Chondrocyte (in vitro differentiated cells): ENCODE measurements at places on chromosomes 4 and X. TPM values are rescaled to one million over a fixed set of nuclear protein-coding genes. Genes with fewer than 3 reads are reported as not detected.

RHOXF2B gene
- total RNA-seq: not detected in 3 replicates

- H3K27ac ChIP-seq: no peak overlapping the region
- H3K27me3 ChIP-seq: peaks cover 2% of the 10 kb centered on the region
- H3K4me1 ChIP-seq: no peaks in the 10 kb centered on the region
- peaks cover 3% of the 10 kb centered on the region for H3K36me3 ChIP-seq
- H3K4me3 ChIP-seq: no peak overlapping the region
Measured at GRCh38 chr4:1469043-1469442, 62.8 kb upstream of the NKX1-1 start.

- H3K27me3 ChIP-seq: no peaks in the 10 kb centered on the region
- peaks cover 56% of the 10 kb centered on the region for H3K4me1 ChIP-seq
- peak overlapping the region; percentile 94 for H3K4me3 ChIP-seq
- DNase-seq: no peak
- H3K27ac ChIP-seq: peak overlapping the region; percentile 89
- H3K36me3 ChIP-seq: peaks cover 17% of the 10 kb centered on the region
Measured at GRCh38 chr4:147481577-147482109, 746 bp downstream of the EDNRA start.

GRCh38 chr4:37879365-37879764 lies 11.5 kb upstream of the TBC1D1 start:
- no peaks in the 10 kb centered on the region for H3K4me1 ChIP-seq
- DNase-seq: no peak
- no peaks in the 10 kb centered on the region for H3K36me3 ChIP-seq
- no peak overlapping the region for H3K4me3 ChIP-seq

SSX4B gene
- total RNA-seq: not detected in 3 replicates

STATH gene
- total RNA-seq: not detected in 3 replicates

DNA sequence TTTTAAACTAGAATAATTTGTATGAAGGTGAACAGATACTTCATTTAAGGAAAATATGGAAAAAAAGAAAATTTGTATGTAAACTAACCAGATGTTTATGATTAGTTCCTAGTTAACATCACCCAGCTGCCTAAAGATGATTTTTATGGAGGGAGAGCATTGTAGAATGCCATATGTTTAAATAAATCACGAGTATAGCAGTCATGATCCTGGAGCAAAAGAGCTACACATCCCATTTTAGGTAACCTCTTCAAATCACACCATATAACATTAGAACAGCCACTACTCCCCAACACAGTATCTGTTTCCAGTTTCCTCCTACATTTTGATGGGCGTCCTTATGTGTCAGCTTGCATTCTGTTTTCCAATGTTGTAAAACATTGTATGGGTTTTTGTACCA lies 571.9 kb upstream of the FAM241A start:
- no peak overlapping the region for H3K27ac ChIP-seq
- H3K4me1 ChIP-seq: no peaks in the 10 kb centered on the region
- H3K27me3 ChIP-seq: peaks cover 29% of the 10 kb centered on the region
- no peak overlapping the region for H3K4me3 ChIP-seq
- no peaks in the 10 kb centered on the region for H3K36me3 ChIP-seq

F11 gene
- not detected in 3 replicates for total RNA-seq

RAB41 gene
- not detected in 3 replicates for total RNA-seq

GRCh38 chrX:150847088-150847487 lies 51.4 kb downstream of the CD99L2 start:
- no peaks in the 10 kb centered on the region for H3K4me1 ChIP-seq
- no peak overlapping the region for H3K4me3 ChIP-seq
- H3K27me3 ChIP-seq: no peaks in the 10 kb centered on the region
- no peak for DNase-seq
- H3K36me3 ChIP-seq: no peaks in the 10 kb centered on the region

RAB39B gene
- 2.0 to 3.1 TPM (median 3.1 TPM) in 3 replicates for total RNA-seq

GRCh38 chr4:175891851-175892250 lies 79.8 kb upstream of the GPM6A start:
- DNase-seq: no peak
- H3K4me3 ChIP-seq: no peak overlapping the region
- peaks cover 25% of the 10 kb centered on the region for H3K27me3 ChIP-seq

GRCh38 chrX:123581586-123581985 lies 151.3 kb downstream of the THOC2 start:
- H3K36me3 ChIP-seq: peaks cover 3% of the 10 kb centered on the region
- no peaks in the 10 kb centered on the region for H3K27me3 ChIP-seq
- H3K4me3 ChIP-seq: no peak overlapping the region
- no peak overlapping the region for H3K27ac ChIP-seq
- DNase-seq: no peak

GRCh38 chr4:175929441-175929840 lies 117.4 kb upstream of the GPM6A start:
- no peak overlapping the region for H3K27ac ChIP-seq
- DNase-seq: no peak
- H3K36me3 ChIP-seq: no peaks in the 10 kb centered on the region

DNA sequence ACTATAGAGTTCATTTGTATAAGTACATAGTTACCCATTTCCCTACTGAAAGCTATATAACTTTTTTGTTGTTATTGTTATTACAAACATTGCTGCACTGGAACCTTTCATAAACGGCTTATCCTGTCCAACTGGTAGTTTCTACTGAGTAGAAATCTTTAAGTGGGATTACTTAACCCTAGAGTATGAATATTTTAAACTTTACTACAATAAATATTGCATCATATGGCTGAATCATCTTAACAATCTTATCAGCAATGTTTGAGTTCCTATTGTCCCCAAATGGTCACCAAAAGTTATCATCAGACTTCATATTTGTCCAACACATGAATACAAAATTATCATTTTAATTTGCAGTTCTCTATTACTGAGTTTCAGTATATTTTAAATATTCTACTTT lies 40.5 kb downstream of the LCORL start:
- H3K27me3 ChIP-seq: no peaks in the 10 kb centered on the region
- H3K4me3 ChIP-seq: no peak overlapping the region
- peaks cover 5% of the 10 kb centered on the region for H3K36me3 ChIP-seq
- H3K27ac ChIP-seq: no peak overlapping the region
- no peak for DNase-seq
- H3K4me1 ChIP-seq: no peaks in the 10 kb centered on the region

DNA sequence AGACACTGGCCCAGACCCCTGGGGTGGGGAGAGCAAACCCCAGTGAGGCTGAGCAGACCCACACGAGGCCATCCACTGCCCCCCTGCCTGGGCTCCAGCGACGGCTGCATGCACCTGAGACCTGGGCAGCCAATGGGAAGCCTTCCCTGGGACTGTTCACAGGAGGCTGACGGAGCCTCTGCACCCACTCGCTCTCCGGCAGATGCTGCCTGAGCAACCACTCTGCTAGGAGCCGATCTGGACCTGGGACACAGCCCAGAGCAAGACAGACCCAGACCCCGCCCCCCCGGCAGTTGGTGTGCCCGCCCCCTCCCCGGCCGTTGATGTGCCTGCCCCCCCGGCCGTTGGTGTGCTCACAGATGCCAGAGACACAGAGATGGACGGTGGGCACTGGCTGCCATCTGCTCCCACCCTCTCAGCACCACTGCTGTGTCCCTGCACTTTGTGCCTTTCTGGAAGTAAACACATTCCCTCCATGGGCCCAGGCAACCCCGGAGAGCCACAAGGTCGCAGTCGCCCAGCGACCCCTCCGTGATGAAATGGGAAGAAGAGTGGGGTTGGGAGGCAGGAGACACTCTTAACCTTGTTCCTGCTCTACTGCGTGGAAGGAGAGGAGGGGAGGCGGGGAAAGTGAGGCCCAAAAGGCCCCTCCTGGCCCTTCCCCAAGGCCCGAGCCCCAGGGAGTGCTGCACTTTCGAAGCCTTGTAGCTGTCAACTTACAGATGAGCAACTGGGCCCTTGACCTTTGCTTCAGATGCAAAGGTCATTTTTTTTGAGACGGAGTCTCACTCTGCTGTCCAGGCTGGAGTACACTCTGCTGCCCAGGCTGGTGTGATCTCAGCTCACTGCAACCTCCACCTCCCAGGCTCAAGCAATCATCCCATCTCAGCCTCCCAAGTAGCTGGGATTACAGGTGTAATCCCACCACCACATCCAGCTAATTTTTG lies 62.0 kb downstream of the ZFYVE28 start:
- H3K36me3 ChIP-seq: no peaks in the 10 kb centered on the region
- H3K4me1 ChIP-seq: no peaks in the 10 kb centered on the region
- H3K27ac ChIP-seq: no peak overlapping the region
- peak; percentile 74 for DNase-seq

GRCh38 chrX:131828482-131828881 lies 194.6 kb upstream of the STK26 start:
- no peak overlapping the region for H3K4me3 ChIP-seq
- peaks cover 16% of the 10 kb centered on the region for H3K4me1 ChIP-seq
- H3K27me3 ChIP-seq: no peaks in the 10 kb centered on the region
- no peak overlapping the region for H3K27ac ChIP-seq
- DNase-seq: no peak

PCDH10 gene
- total RNA-seq: 30.2 to 69.6 TPM (median 30.5 TPM) in 3 replicates

PLS3 gene
- total RNA-seq: 587 to 660 TPM (median 642 TPM) in 3 replicates

DNA sequence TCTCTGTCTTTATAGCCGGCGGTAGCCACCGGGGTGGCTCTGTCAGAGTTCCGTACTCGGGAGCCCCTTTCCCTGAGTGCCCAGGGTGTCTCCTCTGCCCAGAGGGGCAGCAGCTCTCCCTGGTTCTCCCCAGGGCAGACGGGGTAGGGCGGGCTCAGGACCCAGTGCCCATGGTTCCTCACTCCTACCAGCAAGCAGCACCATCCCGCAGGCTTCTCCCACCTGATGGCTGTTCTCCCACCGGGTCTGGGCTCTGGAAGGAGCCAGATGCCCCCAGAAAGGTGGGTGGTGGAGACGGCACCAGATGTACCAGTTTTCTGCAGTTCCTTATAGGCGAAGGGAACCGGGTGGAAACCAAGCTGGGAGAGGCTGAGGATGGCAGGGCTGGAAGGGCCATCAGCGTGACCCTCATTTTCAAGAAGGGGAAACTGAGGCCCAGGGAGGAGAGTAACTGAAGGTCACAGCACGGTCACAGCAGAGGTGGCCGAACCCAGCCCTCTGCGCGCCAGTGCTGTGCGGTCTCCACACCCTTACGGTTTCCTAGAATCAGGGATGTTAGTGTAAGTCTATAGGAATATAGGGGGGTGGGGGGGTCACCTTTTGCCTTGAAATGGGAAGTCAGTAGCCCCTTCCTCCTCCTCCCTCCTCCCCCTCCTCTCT lies 198.7 kb downstream of the AFAP1 start:
- DNase-seq: peak; percentile 62
- H3K27me3 ChIP-seq: peaks cover 2% of the 10 kb centered on the region
- H3K36me3 ChIP-seq: peaks cover 2% of the 10 kb centered on the region
- H3K27ac ChIP-seq: no peak overlapping the region
- H3K4me3 ChIP-seq: no peak overlapping the region

ARHGEF38 gene
- not detected in 3 replicates for total RNA-seq

XK gene
- 0.07 TPM in 1 of 3 replicates, not detected in the others for total RNA-seq
